ENCODE measurements at places on chromosomes 1 and 21.
A peak's percentile ranks its signal among the peaks of the same experiment; 100 is the strongest.

DNA sequence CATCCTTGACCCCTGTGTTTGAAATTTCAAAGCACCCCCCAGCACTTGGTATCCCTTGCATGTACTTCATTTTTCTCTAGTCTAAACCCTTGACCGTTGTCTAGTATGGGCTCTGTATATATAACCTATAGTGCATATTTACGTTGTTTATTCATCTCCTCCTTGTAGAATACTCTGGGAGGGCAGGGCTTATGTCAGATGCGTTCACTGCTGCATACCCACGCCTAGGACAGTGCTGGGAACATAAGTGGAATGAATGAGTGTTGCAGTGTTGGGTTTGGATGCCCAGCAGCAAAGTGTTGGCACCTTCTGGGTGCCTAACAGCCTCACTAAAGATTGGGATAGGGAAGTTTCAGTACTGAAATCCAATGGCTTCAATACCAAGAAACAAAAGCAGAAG, 17.6 kb upstream of the BLACAT1 start:
- no peak for DNase-seq

- no peak for DNase-seq
These were observed 8.8 kb upstream of the ABCB10 start for GRCh38 chr1:229567109-229567868.

GRCh38 chr1:159181328-159182024, 10.1 kb downstream of the CADM3 start:
- no peak for DNase-seq

- DNase-seq, result no peak
These were observed 418.5 kb downstream of the DPYD start for GRCh38 chr1:97502360-97502759.

DNA sequence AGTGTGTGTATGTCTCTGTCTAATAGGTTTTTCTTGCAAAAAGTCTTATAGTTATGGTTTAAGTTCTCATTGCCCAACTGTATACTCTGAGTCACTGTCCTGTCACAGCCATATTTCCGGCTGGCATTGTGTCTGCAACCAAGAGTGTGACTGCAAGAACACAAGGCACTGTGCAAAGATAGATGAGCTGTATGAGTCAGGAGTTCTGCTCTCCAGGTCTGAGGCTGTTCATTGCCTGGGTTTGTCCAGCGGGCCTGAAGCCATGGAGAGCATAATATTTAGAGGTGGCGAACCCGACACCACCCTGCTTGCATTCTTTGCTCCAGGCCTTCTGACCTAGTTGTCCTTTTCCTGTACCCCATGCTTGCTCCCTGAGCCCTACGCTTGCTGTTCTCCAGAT, 50.9 kb upstream of the CNIH3 start:
- DNase-seq, result peak; percentile 92

GRCh38 chr1:62796221-62796620, 12.3 kb downstream of the ATG4C start:
- no peak for DNase-seq

DNA sequence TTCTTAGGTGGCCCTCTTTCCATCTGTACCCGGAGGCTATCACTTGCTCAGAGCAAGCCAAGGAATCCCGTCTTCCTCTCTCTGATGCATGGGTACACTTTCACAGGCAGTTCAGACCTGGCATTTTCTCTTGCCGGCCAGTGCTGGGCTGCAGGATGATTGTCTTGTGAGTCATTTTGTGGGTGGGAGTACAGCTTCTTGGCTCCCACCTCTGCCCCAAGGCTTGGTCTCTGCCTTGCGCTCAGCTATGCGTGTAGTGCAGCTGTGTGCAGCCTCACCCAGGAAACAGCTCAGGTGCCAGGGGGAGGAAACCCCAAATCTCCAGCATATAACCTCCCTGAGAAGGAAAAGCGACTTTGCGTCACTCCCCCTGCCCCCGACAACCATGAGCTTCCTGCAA, 3.9 kb upstream of the AJAP1 start:
- peak; percentile 89 for DNase-seq

- no peak for DNase-seq
These were observed 257.4 kb upstream of the CAMK1G start for GRCh38 chr1:209326076-209326475.

- no peak for DNase-seq
These were observed 106.1 kb upstream of the ARHGEF16 start for GRCh38 chr1:3348196-3348865.

- peak; percentile 58 for DNase-seq
These were observed 16.1 kb downstream of the TNFRSF8 start for GRCh38 chr1:12078938-12079861.

DNA sequence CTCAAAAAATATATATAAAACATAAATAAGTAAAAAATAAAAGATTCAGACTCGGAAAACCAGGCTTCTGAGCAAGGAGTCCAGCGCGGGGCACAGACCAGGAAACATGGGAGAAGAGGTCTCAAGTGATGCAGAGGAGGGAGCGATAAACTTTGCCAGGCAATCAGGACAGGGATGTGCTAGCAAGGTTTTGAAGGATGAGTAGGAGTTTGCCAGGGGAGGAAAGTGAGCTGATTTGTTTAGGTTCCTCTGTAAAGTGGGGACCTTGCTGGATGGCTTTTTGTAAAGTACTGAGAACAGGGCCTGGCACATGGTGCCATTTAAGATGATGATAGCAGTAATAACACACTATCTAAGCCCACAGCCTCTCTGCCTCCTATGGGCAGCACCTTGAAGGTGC, 86.1 kb downstream of the SPSB1 start:
- DNase-seq, result no peak

- no peak for DNase-seq
These were observed 311.0 kb downstream of the KCTD3 start for GRCh38 chr1:215878128-215878527.

Measured in EH (cell line).